ENCODE measurements at places on chromosomes 3 and 15. TPM values are rescaled to one million over a fixed set of nuclear protein-coding genes. Genes with fewer than 3 reads are reported as not detected.

CFAP20DC gene
- total RNA-seq: 1.7 TPM

LCMT2 gene
- 8.8 TPM for total RNA-seq

PPP1R14D gene
- 0.28 TPM for total RNA-seq

CELSR3 gene
- 4.4 TPM for total RNA-seq

SLC12A1 gene
- not detected for total RNA-seq

CD47 gene
- total RNA-seq: 42.8 TPM

FGD5 gene
- total RNA-seq: not detected

P2RY13 gene
- not detected for total RNA-seq

KCNH8 gene
- not detected for total RNA-seq

OR5K2 gene
- total RNA-seq: not detected

CLDN11 gene
- not detected for total RNA-seq

TNK2 gene
- total RNA-seq: 18.7 TPM

ACAN gene
- total RNA-seq: 0.21 TPM

DNASE1L3 gene
- 0.11 TPM for total RNA-seq

SPRED1 gene
- 9.9 TPM for total RNA-seq

LRRC58 gene
- total RNA-seq: 15.9 TPM

VEPH1 gene
- total RNA-seq: 0.07 TPM

PLIN1 gene
- 0.06 TPM for total RNA-seq

MKRN3 gene
- 2.8 TPM for total RNA-seq

PPM1M gene
- total RNA-seq: 3.9 TPM

GRM7 gene
- not detected for total RNA-seq

SLC4A7 gene
- total RNA-seq: 23.6 TPM

CCDC80 gene
- 50.9 TPM for total RNA-seq

SLC9C1 gene
- total RNA-seq: not detected

USP50 gene
- not detected for total RNA-seq

ZBTB11 gene
- 10.8 TPM for total RNA-seq

SLC28A2 gene
- total RNA-seq: not detected

HDC gene
- total RNA-seq: not detected

IP6K2 gene
- 47.8 TPM for total RNA-seq

ADAMTS7 gene
- 3.4 TPM for total RNA-seq

RTP1 gene
- not detected for total RNA-seq

CMTM8 gene
- total RNA-seq: 9.9 TPM

VIPR1 gene
- total RNA-seq: 0.70 TPM

All from A549 treated with DMSO at 1 μM for 4 hours (cell line).